ENCODE measurements at places on chromosomes 11 and 22.

DNA sequence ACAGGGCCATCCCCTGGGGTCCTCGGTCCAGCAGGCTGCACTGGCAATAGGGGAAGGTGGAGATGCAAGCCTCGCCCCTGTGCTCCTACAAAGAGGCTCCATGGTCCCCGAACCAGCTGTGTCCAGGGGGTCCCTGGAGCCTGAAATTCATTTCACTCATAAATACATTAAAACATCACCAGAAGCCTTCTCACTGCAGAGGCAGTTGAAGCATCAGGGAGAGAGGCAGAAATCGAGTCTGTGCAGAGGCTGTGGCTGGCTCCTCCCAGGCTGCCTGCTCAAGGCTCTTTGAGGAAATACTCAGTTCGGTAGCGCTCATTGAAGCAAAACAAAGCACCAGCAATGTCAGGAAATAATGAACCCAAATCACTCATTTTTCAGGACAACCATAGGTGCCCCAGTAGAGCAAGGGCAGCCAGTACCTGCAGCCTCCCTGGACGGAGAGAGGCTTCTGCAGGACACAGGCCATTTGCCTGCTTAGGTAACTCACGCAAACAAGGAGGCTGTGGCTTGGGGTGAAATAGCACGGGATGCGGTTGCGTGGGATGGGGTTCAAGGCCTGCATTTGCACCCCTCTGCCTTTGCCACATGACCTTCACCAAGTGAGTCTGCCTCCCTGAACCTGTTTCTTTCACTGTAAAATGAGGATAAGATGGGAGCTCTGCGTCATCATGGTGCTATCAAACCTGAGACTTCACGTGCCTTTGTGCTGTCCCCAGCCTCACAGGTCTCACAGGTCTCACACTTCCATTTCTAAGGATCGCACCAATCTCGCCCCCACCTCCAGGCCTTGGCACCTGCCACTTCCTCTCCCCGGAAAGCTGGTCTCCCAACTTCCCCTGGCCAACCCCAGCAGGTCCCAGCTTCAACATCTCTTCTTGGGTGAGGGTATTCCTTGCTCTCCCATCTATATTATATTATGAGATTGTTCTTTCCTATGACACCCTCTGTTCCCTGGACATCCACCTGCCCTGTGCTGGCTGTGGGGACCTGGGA is 84.3 kb upstream of the SHISAL1 start:
- no peak for DNase-seq

- peak; percentile 74 for DNase-seq
Observed at GRCh38 chr11:65422633-65423515, at the start of gene NEAT1. Gene NEAT1, plus strand, starts transcription at chr11:65422798.

- DNase-seq, result no peak
Observed at GRCh38 chr22:21862386-21863245, 4.8 kb downstream of the MAPK1 start.

GRCh38 chr11:73875840-73876239 is 806 bp downstream of the COA4 start:
- no peak for DNase-seq

- no peak for DNase-seq
Observed at GRCh38 chr22:49672014-49672516, 155.6 kb downstream of the BRD1 start.

DNA sequence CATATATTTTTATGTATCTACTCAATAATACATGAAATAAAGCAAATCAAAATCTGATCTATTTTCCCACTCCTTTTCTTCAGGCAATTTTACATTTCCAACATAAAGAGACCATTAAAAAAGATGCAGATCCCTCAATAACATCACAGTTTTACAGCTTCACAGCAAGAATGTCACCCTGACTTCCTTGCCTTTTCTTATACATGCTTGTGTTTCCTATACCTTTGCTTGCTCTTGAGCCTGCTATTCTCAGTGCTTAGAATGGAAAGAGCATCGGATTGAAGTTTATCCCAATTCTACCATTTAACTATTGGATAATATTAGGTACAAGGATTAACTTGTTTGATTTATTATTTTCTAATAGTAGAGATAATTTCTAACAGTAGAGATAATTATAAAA is 176.7 kb downstream of the CNTN5 start:
- DNase-seq, result no peak

DNA sequence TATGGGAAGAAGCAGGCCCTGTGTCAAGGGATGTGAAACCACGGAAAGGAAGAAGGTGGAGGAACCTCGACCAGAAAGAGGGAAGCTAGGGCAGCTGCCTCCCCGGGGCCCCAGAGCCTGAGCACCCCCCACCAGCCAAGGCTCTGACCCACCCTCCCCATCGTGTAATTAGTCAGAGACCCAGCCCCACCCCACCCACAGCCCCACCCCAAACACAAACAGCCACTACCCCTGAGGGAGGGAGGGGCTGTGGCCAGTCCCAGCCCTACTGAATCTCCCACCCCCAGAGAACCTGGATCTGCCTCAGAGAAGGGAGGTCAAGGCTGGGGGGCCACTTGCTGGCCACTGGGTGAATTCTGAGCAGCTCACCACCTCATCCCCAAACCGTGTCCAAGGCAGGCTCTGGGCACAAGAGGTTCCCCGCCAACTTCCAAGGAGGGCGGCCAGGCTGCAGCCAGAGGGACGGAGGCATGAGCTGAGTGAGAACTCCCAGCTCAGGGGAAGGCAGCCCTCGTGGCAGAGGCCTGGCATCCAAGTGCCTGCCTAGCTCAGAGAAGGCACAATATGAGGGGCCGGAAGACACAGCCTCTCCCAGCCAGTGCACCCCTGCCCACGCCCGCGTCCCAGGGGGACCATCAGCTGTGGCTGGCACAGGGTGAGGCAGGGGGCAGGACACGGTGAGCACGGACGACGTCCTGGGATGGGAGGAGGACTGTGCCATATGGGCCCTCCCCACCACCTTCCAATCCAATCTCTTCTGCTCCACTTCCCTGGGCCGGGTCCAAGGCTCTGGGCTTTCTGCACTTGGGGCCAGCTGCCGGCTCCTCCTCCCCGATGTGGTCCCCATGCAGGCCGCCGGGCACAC is 2.7 kb downstream of the PLXNB2 start:
- no peak for DNase-seq

DNA sequence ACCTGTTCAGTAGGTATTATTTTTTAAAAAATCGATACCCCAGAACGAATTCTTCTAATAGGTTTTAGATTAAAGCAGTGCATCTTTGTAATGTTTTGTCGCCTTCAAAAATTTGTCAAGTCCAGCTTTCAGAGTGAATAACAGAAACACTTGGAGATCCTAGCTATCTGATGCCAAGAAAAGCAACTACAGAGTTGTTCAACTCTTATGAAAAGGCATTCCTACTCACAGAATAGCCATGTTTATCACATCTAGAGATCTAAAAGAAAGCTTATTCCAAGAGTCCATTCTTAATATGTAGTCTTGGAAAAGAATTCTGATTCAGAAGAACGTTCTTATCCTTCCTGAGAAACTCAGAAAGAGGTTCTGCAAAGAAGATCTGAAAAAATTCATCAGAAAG is 268.5 kb downstream of the TTC28 start:
- no peak for DNase-seq

DNA sequence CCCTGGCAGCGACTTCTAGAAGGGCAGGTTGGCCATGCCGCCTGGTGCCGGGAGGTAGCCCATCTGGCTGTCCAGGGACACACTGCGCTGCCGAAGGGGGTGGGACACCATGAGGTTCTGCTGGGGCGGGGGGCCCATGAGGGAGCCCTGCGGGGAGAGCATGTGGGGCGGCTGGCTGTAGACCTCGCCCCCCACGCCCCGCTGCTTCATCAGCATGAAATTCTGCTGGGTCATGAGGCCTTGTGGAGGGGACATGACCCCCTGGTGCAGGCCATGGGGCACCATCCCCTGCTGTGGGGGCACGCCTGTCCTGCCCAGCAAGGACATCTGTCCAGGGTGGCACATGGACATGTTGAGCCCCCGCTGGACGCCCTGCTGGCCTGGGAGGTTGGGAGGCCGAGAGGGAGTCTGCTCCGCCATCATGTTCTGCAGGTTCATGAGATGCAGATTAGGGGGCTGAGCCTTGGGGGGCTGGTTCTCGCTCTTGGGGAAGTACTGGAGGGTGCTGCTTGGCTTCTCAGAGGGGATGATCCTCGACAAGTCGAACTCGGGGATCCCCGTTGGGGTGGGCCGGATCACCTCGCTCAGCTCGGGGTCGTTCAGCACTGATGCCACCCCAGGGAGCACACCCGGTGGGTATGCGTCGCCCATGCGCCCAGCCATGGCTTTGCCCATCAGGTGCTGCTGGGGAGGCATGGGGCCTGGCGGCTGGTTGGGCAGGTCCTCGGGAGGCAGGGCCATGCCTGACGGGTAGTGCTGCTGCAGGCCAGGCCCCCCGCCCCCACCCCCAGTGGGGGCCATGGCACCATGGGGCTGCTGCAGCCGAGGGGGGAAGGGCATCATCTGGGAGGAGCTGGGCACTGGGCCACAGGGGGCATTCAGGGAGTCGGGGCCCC is 15.0 kb downstream of the CXCR5 start:
- DNase-seq, result no peak

Data from COLO829 (cell line).